ENCODE measurements at places on chromosomes 16 and 17.
A peak's percentile ranks its signal among the peaks of the same experiment; 100 is the strongest.

GRCh38 chr16:58249780-58250478 is 44.9 kb downstream of the PRSS54 start:
- DNase-seq = peak; percentile 79

DNA sequence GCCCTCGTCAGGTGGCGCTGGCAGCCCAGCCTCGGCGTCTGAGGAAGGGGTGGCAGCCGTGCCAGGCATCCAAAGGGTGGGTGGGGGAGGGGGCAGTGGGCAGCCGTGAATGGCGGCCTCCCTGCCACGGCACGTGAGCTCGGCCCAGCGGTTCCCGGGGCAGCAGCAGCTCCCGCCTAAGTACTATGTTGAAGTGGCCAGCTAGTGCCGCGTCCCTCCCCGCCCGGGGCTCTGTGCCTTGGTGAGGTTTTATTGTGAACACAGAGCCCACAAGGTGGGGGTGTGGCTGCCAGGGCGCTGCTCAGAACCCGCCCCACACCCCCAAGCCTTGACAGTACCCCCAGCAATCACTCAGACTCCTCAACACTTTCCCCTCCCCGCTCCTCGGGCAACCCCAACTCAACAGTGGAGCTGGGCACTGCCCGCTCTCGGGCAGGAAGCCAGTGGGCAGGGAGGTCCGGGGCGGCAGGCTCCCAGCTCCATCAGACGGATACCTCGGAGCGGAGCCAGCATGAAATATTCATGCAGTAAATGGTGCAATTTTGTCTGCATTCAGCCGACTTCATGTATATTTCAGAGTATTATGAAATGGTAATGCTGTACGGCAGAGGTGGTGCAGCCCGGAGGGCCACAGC is 80.4 kb downstream of the ENGASE start:
- no peak for DNase-seq

DNA sequence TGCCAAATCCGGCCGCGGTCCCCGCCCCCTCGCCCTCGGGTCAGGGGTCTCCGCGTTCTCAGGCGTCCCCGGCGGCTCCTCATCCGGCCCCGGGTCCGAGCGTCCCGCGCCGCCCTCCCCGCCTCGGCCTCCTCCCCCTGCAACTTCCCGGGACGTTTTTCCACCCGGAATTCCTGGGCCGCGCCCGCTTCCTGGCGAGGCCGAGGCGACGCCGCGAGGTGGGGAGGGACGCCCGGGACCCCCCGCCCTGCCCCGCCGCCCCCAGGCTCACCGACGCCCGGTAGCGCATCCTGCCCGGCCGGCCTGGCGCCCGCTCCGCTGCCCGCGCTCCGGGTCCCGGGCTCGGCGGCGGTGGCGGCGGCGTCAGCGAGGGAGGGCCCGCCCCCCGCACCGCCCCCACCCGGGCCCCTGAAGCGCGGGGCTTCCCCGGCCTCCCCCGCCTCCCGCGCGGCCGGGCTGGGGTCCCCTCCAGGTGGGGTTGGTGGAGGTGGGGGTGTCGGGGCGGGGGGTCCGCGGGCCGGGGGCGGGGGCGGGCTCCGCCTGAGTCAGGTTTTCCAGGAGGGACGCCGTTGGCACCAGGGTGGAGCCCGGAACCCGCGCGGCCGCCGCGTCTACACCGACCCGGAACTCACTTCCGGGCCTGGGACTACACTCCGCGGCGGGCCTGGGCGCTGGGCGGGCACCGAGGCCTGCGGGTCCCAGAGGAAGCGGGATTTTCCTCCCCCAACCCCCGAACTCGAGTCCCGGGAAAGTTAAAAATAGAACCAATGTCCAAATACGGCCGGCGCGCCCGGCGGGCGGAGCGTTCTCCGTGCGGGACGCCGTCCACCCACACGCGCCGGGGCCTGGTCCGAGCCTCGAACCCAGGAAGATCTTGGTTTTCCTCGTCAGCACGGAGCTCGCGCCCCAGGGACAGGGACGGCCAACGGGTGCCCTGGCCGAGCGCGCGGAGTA is 6.8 kb downstream of the MYO1C start:
- DNase-seq = peak; percentile 71

DNA sequence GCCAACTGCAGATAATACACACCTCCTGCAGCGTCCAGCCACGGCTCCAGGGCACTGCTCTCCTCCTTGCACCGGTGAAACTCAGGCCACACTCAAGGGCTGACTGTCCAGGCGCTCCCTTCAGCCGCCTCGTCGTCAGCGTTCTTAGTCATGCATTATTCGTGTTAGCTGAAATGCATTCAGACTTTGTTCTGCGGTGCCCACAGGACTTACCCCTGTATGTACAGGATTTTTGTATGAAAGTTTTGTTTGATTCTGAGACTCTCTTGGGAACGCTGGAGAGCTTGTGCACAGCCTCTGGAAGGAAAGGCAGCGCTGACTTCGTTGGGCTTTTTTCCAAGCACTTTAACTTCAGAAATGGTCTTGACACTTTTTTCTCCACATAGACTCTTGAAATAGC is 22.1 kb downstream of the CIBAR2 start:
- peak; percentile 58 for DNase-seq

- peak; percentile 20 for DNase-seq
Observed at GRCh38 chr17:33647956-33648355, 354.9 kb upstream of the ASIC2 start.

All from cardiac fibroblast (primary cell).